ENCODE measurements at places on chromosomes 11 and 22.

- no peak for DNase-seq
Measured at GRCh38 chr11:69364921-69365320, 71.0 kb downstream of the MYEOV start.

- DNase-seq: no peak
Measured at GRCh38 chr22:38174626-38175025, 7.0 kb downstream of the PLA2G6 start.

- no peak for DNase-seq
Measured at GRCh38 chr11:95266751-95267374, 35.9 kb upstream of the SESN3 start.

DNA sequence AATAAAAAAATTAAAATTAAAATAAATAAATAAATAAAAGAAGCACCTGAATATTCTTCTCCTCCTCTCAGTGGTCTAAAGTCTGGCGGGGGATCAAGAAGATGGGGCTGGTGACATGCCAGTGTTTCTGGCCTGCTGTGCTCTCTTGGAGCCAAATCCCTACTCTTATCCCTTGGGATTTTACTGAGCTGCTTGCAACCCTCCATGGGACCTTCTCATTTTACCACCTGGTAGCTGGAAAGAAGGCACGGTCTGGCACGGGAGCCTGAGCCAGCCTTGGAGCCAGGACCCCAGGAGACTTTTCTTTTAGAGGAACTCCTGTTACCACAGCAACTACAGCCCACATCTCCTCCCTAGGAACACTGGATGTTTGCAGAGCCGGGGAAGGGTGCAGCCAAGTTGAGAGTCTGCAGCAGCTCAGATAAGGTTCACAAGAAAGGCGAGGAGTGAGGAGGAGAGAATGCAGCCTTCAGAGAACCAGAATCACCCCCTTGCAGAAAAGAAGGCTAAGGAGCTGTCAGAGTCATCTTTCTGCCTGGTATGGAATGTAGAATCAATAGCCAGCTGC, 21.4 kb downstream of the CD6 start:
- DNase-seq: no peak

- DNase-seq: no peak
Measured at GRCh38 chr22:50282361-50283155, 12.4 kb upstream of the MAPK11 start.

GRCh38 chr11:43954241-43954640, 11.8 kb downstream of the C11orf96 start:
- no peak for DNase-seq

- peak; percentile 28 for DNase-seq
Measured at GRCh38 chr11:101738452-101738851, 154.6 kb upstream of the TRPC6 start.

Data from COR-L47 (cell line).